NCI-H82 (cell line): ENCODE measurements at places on chromosomes 6 and 20.
A peak's percentile ranks its signal among the peaks of the same experiment; 100 is the strongest.

- DNase-seq: peak; percentile 31
Measured at GRCh38 chr20:62303340-62304226, 786 bp downstream of the ADRM1 start.

GRCh38 chr6:167397712-167398111 is 72.8 kb downstream of the TTLL2 start:
- no peak for DNase-seq

- peak; percentile 52 for DNase-seq
Measured at GRCh38 chr20:48387675-48388074, 440.1 kb downstream of the PREX1 start.

GRCh38 chr6:124943658-124944057 is 18.6 kb upstream of the RNF217 start:
- DNase-seq: no peak

GRCh38 chr6:38636027-38636426 is 3.7 kb downstream of the BTBD9 start:
- DNase-seq: no peak

GRCh38 chr20:4162766-4163165 is 147.4 kb upstream of the RNF24 start:
- DNase-seq: no peak

DNA sequence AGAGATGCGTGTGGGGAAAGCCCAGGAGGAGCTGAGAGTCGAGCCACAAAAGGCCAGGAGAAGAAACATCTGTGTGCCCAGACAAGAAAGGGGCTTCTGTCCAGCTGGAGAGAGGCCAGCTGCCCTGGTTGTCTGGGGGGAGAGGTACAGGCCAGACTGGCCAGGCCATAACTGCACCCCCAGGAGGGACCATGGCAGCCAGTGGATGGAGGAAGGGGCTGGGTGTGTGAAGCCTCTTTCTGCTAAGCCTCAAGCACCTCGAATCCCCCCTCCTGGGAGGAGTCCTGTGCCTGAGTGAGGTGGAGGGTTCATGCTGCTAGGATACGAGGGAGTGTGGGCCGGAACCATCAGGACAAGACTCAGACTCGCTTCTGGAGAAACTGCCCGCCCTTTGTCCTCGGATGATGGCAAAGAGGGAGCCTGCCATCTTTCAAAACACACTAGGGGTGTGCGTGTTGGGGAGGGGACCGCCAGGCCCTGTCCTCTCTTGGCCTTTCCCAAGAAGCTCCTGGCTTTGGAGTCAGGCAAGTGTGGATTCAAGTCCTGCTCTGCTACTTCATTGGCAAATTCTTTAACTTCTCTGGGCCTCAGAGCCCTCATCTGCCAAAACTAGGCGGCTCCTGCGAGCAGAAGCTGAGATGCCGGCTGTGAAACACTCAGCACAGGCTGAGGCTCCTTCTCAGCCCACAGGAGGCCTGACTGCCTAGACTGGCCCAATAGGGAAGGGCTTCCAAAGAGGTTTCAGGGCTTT is 90.3 kb downstream of the ASXL1 start:
- DNase-seq: no peak

- DNase-seq: no peak
Measured at GRCh38 chr6:87832025-87832825, 130.2 kb upstream of the AKIRIN2 start.

DNA sequence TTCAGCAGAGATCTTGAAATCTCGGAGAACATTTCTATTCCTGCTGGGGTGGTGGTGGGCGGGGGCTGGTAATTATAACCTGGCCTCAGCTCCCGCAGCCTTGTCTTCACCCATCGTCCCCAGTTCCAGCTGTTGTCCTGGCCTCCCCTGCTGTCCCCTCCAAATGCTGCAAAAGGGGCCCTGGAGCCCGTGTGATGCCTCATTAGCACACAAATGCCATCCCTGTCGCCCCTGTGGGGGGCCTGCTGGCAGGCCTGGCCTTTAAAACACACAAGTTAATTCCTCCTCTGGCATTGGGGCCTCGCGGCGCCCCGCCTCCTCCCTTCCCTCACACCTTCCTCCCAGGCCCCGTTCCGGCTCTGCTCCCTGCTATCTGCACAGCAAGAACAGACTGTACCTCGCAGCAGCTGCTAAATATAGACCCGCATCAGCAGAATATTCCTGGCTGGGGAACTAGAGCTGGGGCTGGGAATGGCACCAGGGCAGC is 85.7 kb downstream of the CDH22 start:
- no peak for DNase-seq

GRCh38 chr6:34673064-34673463 is 23.5 kb downstream of the ILRUN start:
- no peak for DNase-seq

DNA sequence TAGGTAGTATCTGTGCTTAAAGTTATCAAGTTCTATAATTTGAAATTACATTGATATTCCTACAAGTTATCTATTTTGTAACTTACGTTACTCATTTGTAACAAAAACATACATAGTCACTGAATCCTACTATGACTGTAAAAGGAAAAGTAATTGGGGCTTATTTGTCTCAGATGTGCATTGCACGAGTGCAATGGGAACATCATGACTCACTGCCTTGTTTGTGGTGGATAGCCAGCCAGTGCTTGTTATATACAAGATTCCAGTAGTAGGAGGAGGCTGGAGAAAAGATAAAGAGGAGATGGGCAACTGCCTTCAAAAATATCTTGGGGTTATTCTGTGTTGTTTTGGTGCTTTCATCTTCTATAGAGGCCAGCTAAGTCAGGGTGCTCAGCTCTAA is 164.1 kb downstream of the RNF144B start:
- DNase-seq: no peak

DNA sequence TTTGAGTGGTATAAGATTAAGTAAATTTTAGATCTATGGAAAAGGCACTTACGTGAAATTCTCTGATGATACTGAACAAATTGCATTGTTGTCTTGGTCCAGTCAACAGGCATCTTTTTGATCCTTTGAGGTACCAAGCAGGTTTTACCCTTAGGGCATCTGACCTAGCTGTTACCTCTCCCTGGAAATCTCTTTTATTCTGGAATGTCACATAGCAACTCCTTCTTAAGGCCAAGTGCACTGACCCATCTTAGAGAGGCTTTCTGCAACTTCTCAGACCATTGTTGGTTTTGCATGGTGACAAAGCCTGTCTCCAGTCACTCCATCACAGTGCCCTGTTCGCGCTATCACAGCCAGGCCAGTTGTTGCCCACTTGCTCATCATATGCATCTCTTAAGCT is 42.0 kb downstream of the TPD52L1 start:
- DNase-seq: no peak

- no peak for DNase-seq
Measured at GRCh38 chr6:57313711-57314471, 3.5 kb upstream of the PRIM2 start.

GRCh38 chr6:113696960-113697359 is 160.2 kb upstream of the MARCKS start:
- no peak for DNase-seq

GRCh38 chr6:101391772-101392585 is 1.5 kb upstream of the GRIK2 start:
- no peak for DNase-seq

DNA sequence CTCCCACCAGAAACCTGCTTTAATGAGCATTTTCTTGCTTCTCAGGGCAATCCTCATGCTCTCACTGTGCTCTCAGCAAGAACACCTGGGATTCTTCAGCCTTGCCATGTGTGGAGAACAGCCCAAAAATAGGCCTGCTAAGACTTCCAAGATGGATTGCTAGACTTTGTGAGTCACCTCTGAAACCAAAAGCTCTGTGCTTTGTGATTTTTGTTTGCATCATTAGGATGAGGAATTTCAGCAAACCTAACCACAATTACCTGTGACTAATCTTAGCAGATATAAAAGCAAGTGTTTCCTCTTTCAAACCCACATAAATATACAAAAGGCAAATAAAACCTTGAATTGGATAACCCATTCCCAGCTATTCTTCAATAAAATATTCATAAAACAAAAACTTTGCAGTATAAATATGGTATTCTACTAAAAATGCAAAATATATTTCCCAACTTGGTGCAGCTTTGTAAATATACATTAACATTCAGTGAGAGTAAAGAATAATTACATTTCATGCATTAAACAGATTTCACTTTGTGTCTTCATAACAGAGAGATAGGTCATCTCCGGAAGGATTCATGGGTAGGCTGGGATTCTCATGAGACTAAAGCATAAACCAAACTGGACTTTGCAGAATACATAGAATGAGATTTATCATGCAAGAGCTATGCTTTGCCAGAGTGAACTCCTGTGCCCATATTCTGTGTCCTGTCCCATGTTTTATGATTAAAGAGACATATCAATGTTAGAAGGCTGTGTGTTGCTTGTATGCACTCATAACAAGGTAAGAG is 33.5 kb downstream of the TPBG start:
- DNase-seq: no peak

DNA sequence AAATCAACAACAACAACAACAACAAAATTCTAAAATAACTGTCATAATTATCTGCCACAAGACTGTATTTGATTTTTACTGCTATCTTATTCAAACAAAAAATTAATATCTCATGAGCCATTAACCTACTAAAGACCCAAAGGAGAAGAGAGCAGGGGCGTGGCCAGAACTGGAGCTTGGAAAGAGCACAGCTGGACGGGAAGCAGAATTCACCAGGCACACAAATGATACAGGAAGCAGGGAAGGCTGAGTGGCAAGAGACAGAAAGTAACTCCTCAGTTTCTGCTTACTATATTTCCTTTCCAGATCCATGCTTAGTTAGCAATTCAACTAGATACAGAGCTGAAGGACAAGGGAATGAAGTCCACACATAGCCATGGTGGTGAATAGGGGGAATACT is 54.4 kb downstream of the FKBP5 start:
- peak; percentile 60 for DNase-seq

DNA sequence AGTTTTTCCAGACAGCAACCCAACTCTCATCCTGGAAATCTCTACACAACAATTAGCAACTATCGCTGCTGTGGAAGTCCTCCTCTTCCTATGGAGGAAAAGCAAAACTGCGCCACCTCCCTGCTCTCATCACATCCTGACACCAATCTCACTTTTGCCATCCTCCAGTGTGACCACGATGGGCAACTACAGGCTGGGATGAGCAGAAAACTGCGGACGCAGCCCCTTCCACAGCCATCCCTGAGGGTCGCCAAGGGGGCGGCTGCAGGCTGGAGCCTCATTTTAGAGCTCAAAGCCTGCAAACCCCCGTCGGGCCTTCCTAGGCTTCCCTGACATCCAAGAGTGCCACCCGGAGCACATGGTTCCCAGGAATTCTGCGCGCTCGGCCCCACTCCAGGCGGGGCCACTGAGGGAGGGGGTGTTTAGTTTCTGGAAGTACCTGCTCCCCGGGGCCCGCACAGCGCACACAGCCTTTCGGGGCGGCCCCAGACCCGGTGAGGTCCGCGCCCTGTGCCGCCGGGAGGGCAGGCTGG is 1.2 kb downstream of the TCFL5 start:
- DNase-seq: peak; percentile 50

DNA sequence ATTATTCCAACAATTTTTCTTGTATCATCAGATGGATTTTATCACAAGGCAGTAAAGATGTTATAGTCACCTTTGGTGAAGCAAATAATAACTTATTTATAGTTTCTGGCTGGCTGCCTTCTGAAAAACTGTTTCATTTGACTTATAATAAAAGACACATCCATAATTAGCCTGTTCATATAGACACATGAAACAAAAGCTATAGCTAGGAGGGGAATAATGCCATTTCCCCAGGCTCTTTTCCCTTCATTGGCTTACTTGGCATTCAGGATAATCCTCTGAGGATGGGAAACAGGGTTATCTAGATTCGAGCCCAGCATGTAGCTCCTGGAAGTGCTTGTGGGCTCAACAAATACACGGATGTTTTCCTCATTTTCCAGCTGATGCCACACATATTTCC is 17.5 kb downstream of the MMP24 start:
- peak; percentile 56 for DNase-seq

DNA sequence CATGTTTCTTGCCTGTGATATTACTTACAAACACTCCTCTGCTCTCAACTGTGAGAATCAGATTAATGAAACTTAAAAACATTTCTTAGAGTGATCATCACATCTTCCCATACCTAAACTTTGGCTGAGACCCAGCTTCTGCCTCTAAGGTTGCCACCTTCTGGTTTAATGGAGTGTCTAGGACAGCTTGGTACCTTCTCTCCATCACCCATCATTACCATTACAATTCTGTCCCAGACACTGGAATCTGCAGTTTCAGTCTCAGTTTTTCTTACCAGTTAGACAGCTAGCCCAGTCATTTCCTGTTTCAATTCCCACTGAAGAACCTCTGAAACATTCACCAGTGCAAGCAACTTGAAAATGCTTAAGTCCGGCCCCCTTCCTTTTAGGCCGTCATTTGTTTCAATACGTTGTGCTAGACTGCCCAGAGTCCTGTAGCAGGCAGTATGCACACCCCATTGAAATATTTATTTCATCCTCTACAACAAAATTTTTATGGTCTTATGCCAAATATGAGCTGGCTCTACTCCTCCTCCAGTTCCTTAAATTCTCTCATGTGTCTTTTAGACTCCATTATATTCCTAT is 107.0 kb upstream of the FOXO3 start:
- DNase-seq: no peak

GRCh38 chr6:37632291-37632690 is 65.4 kb downstream of the MDGA1 start:
- DNase-seq: no peak

DNA sequence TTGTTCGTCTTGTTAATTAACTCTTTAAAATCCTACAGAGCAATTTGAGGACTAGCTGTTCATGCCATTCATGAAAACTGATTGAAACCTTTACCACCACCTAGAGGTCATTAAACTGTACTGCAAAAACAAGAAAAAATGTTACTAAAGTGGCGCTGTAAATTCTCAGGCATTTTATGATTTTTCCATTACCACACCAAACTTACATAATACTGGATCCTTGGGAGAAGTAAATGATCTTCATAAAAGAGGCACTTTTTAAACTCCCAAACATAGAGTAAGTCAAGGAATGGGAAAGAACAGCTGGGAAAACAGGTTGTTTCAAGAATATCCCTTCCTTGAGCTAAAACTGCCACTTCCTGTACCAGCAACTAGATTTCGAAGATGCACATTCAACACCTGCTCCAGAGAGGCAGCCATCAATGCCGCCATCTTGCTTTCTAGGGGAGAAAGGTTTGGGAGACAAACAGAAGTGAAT is 54.3 kb downstream of the MYLIP start:
- DNase-seq: peak; percentile 60

GRCh38 chr6:154689493-154690255 is 43.5 kb upstream of the SCAF8 start:
- no peak for DNase-seq

DNA sequence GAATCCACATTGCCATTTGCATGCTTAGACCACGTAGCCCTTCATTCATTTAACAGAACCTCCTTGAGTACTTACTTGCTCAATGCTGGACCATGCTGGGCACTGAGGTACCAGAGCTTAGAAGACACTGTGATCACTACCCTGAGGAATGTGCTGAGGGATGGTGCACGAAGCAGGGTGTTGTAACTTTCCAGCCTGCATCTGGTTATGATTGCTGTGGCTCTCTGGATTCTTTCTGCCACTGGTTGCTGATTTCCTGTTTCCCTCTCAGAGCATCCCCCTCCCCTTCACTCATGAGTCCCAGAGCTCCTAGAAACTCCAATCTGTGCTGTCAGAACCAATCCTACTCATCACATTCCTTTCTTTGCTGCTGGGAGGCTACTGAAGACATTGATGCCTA is 537.4 kb downstream of the PTPRT start:
- DNase-seq: no peak

GRCh38 chr6:81515562-81516453 is 236.7 kb downstream of the TENT5A start:
- no peak for DNase-seq
